ENCODE measurements at places on chromosomes 16 and 17.
A peak's percentile ranks its signal among the peaks of the same experiment; 100 is the strongest.

- no peak for DNase-seq
These were observed 903.9 kb downstream of the CDH11 start for GRCh38 chr16:64217789-64218535.

GRCh38 chr17:59093702-59094231, 12.9 kb downstream of the TRIM37 start:
- no peak for DNase-seq

DNA sequence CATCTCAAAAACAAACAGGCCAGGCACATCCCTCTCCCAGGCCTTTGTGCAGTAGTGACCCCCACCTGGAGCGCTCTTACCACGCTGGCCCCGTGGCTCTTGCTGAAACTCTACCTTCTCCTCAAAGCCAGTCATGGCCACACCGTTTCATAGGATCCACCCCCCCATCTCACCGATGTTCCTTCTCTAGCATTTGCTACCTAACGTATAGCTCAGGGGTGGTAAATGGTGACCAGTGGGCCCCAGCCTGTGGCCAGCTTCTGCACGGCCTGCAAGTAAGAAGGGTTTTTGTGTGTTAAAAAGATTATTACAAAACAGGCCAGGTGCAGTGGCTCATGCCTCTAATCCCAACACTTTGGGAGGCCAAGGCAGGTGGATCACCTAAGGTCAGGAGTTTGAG, 43.8 kb downstream of the RMI2 start:
- DNase-seq = no peak

DNA sequence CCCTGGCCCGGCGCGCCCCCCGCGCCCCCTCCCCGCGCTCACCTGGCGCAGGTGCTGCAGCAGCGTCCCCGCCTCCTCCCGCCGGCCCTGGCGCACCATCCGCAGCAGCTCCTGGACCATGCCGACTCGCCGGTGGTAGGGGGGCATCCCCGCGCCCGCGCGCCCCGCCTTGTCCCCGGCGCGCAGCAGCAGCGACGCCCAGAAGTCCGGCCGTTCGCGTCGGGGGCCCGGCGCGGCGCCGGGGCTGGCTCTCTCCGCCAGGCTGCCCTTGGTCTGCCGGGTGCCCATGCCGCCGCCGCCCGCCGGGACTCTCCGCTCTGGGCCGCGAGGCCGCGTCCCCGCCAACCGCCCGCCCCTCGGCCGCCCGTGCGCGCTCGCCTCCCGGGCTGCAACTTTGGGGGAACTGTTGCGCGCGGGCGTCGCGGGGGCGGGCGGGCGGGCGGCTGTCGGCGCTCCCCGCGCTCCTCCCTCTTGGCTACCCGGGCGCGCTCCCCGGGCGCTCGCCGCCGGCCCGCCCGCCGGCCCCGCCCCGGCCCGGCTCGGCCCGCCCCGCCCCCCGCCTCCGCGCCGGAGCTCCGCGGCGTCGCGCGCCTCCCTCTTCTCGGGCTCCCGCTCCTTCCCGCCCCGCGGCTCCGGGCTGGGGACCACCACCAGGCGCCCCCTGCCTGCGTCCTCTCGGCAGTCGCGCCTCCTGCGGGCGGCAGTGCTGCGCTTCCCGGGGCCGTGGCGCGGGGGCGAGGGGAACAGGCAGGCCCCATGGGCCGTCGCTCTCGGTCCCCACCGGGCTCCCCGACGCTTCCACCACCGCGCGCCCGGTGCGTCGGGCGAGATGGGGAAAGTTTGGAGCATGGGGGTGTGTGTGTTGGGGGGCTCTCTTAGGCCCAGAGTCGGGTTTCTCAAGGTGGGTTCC, at the start of gene LRRC75A:
Gene LRRC75A, minus strand, starts transcription at position 491 of the 910 bp plus-strand sequence. Its CDS starts 203 bp downstream, at position 288.
- peak; percentile 76 for DNase-seq

DNA sequence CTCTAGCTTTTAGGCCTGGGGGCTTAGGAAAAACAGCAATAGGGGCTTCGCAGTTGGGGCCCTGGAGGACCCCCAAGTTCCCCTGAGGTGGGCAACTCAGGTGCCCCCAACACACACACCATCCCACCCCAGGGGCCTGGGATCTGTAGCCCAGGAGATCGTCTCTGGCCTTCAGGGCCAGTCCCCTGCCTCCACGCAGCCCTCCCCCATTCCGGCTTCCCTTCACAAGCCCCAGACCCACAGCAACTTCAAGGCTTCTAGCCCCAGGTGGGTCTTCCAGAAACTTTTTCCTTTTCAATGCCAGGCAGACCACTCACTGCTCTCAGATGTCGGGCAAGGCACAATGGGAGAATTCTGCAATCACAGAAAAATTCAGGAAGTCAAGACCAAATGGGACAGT, 79.4 kb downstream of the C16orf78 start:
- no peak for DNase-seq

All from mesothelial cell of epicardium (in vitro differentiated cells).